ENCODE measurements at places on chromosomes 13 and 19. TPM values are rescaled to one million over a fixed set of nuclear protein-coding genes. Genes with fewer than 3 reads are reported as not detected.

Gene ZNF324
- total RNA-seq: 5.0 TPM

DNA sequence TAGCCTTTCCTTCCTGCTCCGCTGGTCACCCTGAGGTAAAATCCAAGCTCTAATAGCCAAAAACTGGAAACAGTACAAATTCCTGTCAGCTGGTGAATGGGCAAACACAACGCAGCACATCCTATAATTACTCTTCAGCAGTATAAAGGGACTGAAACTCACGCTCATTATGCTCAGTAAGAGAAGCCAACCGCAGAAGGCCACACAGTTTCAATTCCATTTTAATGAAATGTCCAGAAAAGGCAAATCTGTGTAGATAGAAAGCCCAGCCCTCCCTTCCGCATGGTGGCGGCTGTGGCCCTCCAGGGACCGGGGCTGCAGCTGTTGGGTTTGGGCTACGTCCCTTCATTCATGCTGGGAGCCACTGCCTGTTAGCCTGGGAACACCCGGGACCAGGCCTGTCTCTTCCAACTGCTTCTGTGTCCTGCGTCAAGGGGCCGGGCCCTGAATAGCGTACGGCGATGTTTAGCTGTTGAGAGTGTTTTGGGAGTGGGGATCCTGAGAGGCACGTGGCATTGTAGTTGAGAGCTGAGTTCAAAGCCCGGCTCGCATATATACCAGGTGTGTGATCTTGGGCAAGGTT is 23.5 kb downstream of the NKPD1 start:
- H3K27me3 ChIP-seq: no peaks in the 10 kb centered on the region
- DNase-seq: no peak
- H3K36me3 ChIP-seq: peaks cover 4% of the 10 kb centered on the region
- H3K27ac ChIP-seq: peak overlapping the region; percentile 34
- no peak overlapping the region for H3K4me3 ChIP-seq

DNA sequence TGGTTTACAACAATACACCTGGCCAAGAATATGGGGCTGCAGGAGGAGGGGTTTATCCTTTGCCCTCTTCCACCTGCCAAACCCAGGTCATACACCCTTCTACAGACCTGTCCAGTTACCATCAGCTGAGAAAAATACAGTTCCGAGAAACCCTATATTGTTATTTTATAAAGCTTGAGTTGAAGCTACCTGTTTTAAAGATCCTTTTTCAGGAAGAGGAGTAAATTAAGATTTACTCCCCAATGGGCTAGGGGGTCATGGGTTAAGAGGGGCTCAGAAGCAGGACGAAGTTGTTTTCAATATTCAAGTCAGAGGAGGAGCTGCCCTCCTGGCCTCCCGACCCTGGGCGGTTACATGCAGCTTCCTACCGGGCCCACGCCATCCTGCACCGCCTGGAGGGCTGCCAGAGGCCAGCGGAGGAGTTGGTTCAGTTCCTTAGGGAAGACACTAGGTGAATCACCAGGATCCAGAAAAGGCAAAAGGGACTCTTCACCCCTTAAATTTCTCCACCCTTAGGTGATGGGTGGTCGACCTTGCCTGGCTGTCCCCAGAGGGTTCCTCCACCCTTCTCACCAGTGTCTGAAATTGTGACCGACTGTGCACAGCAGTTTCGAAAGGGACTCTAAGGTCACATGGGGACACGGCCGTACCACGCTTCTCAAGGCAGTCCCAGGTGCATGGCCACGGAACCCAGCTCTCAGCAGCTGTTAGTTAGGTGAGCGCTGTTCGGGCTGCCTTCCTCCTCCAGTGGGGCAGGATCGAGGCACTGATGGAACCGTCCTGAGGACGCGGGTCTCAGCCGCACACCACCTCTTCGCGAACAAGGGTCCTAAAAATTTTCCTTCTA is 1.2 kb downstream of the GJB2 start:
- no peaks in the 10 kb centered on the region for H3K36me3 ChIP-seq
- H3K4me1 ChIP-seq: peaks cover 8% of the 10 kb centered on the region
- H3K27me3 ChIP-seq: peaks cover 92% of the 10 kb centered on the region
- peak; percentile 65 for DNase-seq
- H3K4me3 ChIP-seq: peak overlapping the region; percentile 78

Gene CDX2
- total RNA-seq: not detected

Gene ETV2
- 1.5 TPM for total RNA-seq

Gene SERP2
- 3.5 TPM for total RNA-seq

- peak overlapping the region; percentile 68 for H3K27ac ChIP-seq
- peaks cover 16% of the 10 kb centered on the region for H3K36me3 ChIP-seq
- H3K27me3 ChIP-seq: peaks cover 3% of the 10 kb centered on the region
- H3K4me1 ChIP-seq: no peaks in the 10 kb centered on the region
- no peak overlapping the region for H3K4me3 ChIP-seq
- DNase-seq: no peak
Observed at GRCh38 chr13:27264181-27264580, 6.4 kb upstream of the RASL11A start.

- H3K27ac ChIP-seq: no peak overlapping the region
- no peak for DNase-seq
- H3K27me3 ChIP-seq: no peaks in the 10 kb centered on the region
- no peak overlapping the region for H3K4me3 ChIP-seq
- H3K36me3 ChIP-seq: no peaks in the 10 kb centered on the region
Observed at GRCh38 chr19:29118389-29118788, 94.6 kb downstream of the UQCRFS1 start.

Gene CD209
- total RNA-seq: not detected

DNA sequence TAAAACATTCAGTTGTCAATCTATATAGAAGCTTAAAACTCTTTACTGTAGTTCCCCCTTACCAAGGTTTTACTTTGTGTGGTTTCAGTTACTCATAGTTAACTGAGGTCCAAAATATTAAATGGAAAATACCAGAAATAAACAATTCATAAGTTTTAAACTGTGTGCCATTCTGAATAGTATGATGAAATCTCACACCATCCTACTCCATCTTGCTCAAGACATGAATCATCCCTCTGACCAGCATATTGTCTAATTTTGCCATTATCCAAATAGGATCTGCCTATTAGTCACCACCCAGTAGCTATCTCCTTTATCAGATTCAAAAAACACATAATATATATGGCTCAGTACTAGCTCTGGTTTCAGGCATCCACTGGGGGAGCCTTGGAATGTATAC is 22.4 kb downstream of the ZNF571 start:
- no peaks in the 10 kb centered on the region for H3K4me1 ChIP-seq
- H3K36me3 ChIP-seq: peaks cover 5% of the 10 kb centered on the region
- no peak overlapping the region for H3K27ac ChIP-seq
- no peak overlapping the region for H3K4me3 ChIP-seq

Gene CRB3
- total RNA-seq: 50.9 TPM

DNA sequence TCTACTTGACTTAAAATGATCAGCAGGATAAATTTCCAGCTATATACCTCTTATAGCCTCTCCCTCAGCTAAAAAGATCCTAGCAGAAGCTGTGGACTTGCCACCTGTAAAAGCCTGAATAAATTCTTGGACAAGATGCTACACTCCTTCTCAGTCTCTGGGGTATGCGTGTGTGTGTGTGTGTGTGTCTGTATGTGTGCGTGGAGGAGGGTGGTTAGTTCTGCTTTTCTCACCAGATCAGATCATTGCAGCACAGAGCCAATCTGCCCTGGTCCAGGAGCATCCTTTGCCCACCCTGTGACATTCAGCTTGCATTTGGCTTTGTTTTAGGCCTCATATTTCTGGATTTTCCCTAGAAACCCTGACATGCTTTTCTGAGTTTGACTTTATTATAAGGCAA is 438.3 kb downstream of the RFC3 start:
- no peak overlapping the region for H3K4me3 ChIP-seq
- DNase-seq: no peak
- peaks cover 2% of the 10 kb centered on the region for H3K4me1 ChIP-seq

GRCh38 chr19:918481-919198 is 1.5 kb downstream of the KISS1R start:
- DNase-seq: peak; percentile 75
- H3K27ac ChIP-seq: no peak overlapping the region
- H3K4me1 ChIP-seq: peaks cover 3% of the 10 kb centered on the region
- no peak overlapping the region for H3K4me3 ChIP-seq
- H3K36me3 ChIP-seq: no peaks in the 10 kb centered on the region

- no peaks in the 10 kb centered on the region for H3K27me3 ChIP-seq
- H3K27ac ChIP-seq: no peak overlapping the region
- no peak for DNase-seq
- H3K4me3 ChIP-seq: no peak overlapping the region
Observed at GRCh38 chr13:99812625-99813024, 158.9 kb downstream of the ZIC5 start.

- no peak overlapping the region for H3K27ac ChIP-seq
- no peak for DNase-seq
- no peaks in the 10 kb centered on the region for H3K4me1 ChIP-seq
- no peaks in the 10 kb centered on the region for H3K27me3 ChIP-seq
Observed at GRCh38 chr19:56946159-56946558, 105.6 kb upstream of the PEG3 start.

- DNase-seq: no peak
- H3K4me3 ChIP-seq: no peak within 1 kb of the TSS
- no peaks in the 10 kb centered on the region for H3K27me3 ChIP-seq
- no peak within 1 kb of the TSS for H3K27ac ChIP-seq
- no peaks in the 10 kb centered on the region for H3K4me1 ChIP-seq
Observed at GRCh38 chr19:22422211-22422610, at the start of gene ZNF98. Gene ZNF98, minus strand, starts transcription at chr19:22422346. Its CDS starts 122 bp downstream, at chr19:22422224.

GRCh38 chr13:51091839-51092238 is 19.2 kb downstream of the C13orf42 start:
- no peak overlapping the region for H3K27ac ChIP-seq
- H3K4me3 ChIP-seq: no peak overlapping the region
- H3K4me1 ChIP-seq: peaks cover under 1% of the 10 kb centered on the region
- no peaks in the 10 kb centered on the region for H3K27me3 ChIP-seq

- no peaks in the 10 kb centered on the region for H3K4me1 ChIP-seq
- no peaks in the 10 kb centered on the region for H3K36me3 ChIP-seq
- DNase-seq: no peak
- H3K4me3 ChIP-seq: no peak overlapping the region
- H3K27me3 ChIP-seq: peaks cover 4% of the 10 kb centered on the region
- H3K27ac ChIP-seq: no peak overlapping the region
Observed at GRCh38 chr19:21587549-21587948, 82.1 kb downstream of the ZNF429 start.

- no peaks in the 10 kb centered on the region for H3K27me3 ChIP-seq
- no peaks in the 10 kb centered on the region for H3K36me3 ChIP-seq
- no peak overlapping the region for H3K4me3 ChIP-seq
- no peak overlapping the region for H3K27ac ChIP-seq
- DNase-seq: no peak
- no peaks in the 10 kb centered on the region for H3K4me1 ChIP-seq
Observed at GRCh38 chr13:47076500-47076899, 179.6 kb upstream of the HTR2A start.

DNA sequence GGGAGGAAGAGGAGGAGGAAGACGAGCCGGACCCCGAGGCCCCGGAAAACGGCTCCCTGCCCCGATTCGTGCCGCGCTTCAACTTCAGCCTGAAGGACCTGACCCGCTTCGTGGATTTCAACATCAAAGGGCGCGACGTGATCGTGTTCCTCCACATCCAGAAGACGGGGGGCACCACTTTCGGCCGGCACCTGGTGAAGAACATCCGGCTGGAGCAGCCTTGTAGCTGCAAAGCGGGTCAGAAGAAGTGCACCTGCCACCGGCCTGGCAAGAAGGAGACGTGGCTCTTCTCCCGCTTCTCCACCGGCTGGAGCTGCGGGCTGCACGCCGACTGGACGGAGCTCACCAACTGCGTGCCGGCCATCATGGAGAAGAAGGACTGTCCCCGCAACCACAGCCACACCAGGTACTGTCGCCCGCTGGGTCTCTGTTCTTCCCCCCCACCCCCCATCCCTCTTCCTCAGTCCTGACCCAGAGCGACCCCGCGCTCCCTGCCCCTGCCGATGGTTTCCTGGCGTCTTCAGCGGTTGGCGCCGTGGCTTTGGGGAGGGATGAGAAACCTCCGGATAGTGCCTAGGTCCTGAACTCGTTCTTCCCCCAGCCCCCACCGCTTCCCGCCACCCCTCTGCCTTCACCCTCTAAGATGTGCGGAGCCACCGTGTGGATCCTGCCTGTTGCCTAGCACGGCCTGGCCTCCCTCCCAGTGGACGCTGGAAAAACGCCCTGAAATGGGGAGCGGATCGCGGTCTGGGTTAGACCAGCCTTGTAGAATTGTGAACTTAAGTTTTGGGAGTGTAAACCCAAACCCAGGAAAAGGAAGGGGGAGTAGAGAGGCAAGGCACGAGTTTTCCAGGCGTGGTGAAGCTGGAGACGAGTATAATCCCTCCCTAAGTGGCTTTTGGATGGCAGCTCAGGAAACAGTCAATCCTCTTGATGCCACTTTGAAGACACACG is 1.5 kb downstream of the HS6ST3 start:
- peaks cover 78% of the 10 kb centered on the region for H3K27me3 ChIP-seq
- peaks cover 8% of the 10 kb centered on the region for H3K4me1 ChIP-seq
- H3K27ac ChIP-seq: no peak overlapping the region
- no peaks in the 10 kb centered on the region for H3K36me3 ChIP-seq
- peak overlapping the region; percentile 70 for H3K4me3 ChIP-seq

DNA sequence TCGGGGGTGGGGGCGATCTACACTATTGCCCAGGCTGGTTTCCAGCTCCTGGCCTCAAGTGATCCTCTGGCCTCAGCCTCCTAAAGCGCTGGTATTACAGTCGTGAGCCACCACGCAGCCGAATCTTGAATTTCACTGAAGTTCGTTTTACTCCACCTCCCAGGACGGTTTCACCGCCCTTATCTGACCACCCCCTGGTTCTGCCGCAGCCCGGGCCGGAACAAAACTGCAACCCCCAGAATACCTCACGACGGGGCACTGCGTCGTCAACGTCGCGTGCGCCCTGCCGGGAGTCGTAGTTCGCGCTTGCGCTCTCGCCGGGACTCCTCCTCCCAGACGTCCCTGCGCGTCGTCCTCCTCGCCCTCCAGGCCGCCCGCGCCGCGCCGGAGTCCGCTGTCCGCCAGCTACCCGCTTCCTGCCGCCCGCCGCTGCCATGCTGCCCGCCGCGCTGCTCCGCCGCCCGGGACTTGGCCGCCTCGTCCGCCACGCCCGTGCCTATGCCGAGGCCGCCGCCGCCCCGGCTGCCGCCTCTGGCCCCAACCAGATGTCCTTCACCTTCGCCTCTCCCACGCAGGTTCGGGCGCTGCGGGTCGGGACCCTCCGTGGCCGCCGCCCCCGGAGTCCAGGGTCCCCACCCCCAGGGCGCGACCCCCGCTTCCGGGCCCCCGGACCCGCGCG is at the start of gene ATP5F1D:
Gene ATP5F1D (plus strand): TSS at position 335 of the 679 bp plus-strand sequence. CDS start 100 bp downstream, at position 435.
- peak within 1 kb of the TSS; percentile 78 for H3K4me3 ChIP-seq
- H3K27me3 ChIP-seq: no peaks in the 10 kb centered on the region
- H3K27ac ChIP-seq: no peak within 1 kb of the TSS

Gene CEACAM7
- not detected for total RNA-seq

DNA sequence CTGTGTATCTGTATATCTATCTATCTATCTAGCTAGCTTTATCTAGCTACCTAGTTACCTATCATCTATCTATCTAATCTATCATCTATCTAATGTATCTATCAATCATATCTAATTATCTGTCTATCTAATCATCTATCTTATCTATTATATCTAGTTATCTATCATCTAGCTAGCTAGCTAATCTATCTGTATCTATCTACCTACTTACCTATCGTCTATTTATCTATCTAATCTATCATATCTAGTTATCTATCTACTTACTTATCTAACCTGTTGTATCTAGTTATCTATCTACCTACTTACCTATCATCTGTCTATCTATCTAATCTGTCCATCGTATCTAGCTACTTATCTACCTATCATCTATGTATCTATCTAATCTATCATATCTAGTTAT is 17.9 kb downstream of the VSTM1 start:
- DNase-seq: no peak
- no peaks in the 10 kb centered on the region for H3K4me1 ChIP-seq
- no peaks in the 10 kb centered on the region for H3K27me3 ChIP-seq

Gene LILRB2
- total RNA-seq: not detected

- H3K27ac ChIP-seq: no peak overlapping the region
- no peak for DNase-seq
- H3K4me3 ChIP-seq: peak overlapping the region; percentile 54
- no peaks in the 10 kb centered on the region for H3K27me3 ChIP-seq
- H3K36me3 ChIP-seq: peaks cover 10% of the 10 kb centered on the region
- H3K4me1 ChIP-seq: no peaks in the 10 kb centered on the region
Observed at GRCh38 chr19:36950335-36951119, 34.4 kb downstream of the ZNF568 start.
